ENCODE measurements at places on chromosomes 13 and 19.

- DNase-seq = no peak
These were observed 83.0 kb downstream of the POLR1D start for GRCh38 chr13:27704681-27705080.

DNA sequence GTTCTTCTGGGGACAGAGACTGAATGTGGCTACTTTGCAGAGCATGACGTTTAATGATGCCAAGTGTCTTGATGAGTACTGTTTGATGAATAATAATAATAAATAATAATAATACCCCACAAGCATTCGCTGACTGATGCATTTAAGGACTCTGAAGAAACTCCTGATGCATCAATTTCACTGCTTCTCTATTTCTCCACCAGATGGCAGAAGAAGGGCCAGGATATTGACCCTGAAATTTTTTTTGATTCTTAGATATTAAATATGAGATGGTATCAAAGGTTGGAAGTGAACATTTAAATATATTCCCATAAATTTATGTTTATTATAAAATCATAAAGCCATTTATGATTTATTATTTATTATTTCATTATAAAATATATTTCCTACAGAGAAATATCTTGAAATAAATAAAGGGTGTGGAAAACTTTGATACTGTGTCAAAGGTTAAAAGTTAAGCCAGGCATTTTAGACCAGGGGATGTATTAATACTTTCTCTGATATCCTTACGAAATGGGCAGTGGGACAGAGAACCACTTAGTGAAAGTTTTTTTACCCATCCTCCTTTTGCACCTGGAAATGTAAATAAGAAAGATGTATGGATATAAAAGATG is 170.9 kb downstream of the LACC1 start:
- DNase-seq = no peak

- DNase-seq = no peak
These were observed 2.8 kb downstream of the GRK1 start for GRCh38 chr13:113669755-113670341.

- peak; percentile 14 for DNase-seq
These were observed 7.1 kb upstream of the DPP9 start for GRCh38 chr19:4730740-4731171.

Measured in activated naive CD4-positive, alpha-beta T cell (primary cell).